ENCODE measurements at places on chromosomes 5 and 9. TPM values are rescaled to one million over a fixed set of nuclear protein-coding genes. Genes with fewer than 3 reads are reported as not detected.

- DNase-seq, result no peak
Observed at GRCh38 chr5:91223886-91224285, 159.2 kb downstream of the ARRDC3 start.

- DNase-seq, result no peak
Observed at GRCh38 chr5:160627921-160628618, 206.4 kb downstream of the PTTG1 start.

DNA sequence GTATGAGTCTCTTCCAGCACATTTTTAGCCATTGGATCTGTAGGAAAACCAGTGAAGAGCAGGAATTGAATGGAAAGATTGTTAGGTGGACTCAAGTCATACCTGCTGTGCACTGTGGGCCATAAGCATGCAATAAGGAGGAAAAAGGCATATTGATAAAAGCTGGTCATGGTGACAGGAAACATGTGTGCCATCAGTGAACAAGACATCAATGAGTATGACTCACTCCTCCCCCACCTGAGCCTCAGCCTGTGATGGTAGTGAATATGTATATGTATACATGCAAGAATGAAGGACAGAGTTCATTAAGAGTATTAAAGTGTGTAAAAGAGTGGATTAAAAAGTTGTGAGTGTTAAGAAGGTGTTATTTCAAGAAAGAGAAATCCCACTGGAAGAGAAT lies 164.5 kb downstream of the TMEM38B start:
- DNase-seq, result no peak

Gene MEF2C
- polyA plus RNA-seq, result 1,127 TPM

DNA sequence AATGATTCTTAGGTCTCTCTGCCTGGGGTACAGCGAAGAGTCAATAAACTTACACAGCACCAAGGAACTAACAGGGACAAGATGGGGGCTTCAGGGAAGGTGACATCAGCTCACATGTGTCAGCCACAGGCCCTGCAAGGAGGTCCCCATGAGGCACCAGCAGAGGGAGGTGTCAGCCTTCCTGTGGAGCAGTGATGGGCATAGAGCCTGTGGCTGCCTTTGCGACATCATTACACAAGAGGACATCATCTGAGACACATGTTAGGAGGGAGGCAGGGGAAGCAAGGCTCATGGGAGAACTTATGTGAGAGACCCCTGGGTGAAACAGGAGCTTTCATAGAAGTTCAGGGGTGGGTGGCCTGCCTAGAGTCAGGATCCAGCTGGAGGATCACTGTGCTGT lies 389.6 kb downstream of the SEMA5A start:
- DNase-seq, result no peak

DNA sequence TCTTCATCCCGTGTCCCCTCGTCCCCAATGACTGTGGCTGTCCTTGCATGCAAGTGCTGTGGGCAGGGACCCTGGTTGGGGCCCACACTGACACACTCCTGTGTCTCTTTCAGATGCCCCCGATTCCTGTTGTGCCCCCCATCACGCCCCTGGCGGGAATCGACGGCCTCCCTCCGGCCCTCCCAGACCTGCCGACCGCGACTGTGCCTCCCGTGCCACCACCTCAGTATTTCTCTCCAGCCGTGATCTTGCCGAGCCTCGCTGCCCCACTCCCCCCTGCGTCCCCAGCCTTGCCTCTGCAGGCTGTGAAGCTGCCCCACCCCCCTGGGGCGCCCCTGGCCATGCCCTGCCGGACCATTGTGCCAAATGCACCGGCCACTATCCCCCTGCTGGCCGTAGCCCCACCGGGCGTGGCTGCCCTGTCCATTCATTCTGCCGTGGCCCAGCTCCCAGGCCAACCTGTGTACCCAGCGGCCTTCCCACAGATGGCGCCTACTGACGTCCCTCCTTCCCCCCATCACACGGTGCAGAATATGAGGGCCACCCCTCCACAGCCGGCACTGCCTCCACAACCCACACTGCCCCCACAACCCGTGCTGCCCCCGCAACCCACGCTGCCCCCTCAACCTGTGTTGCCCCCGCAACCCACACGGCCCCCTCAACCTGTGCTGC lies 75.0 kb downstream of the WNK2 start:
- no peak for DNase-seq
